ENCODE measurements at places on chromosomes 4 and X. TPM values are rescaled to one million over a fixed set of nuclear protein-coding genes. Genes with fewer than 3 reads are reported as not detected.

The GRK4 gene
- 3.6 TPM for total RNA-seq

The ZNF185 gene
- 1.6 TPM for total RNA-seq

The VSIG4 gene
- not detected for total RNA-seq

The CT55 gene
- not detected for total RNA-seq

The TFE3 gene
- 38.3 TPM for total RNA-seq

The IBSP gene
- not detected for total RNA-seq

The DUSP21 gene
- not detected for total RNA-seq

The PHOX2B gene
- total RNA-seq: not detected

The RGN gene
- total RNA-seq: 2.8 TPM

The PTTG2 gene
- not detected for total RNA-seq

The TEX13C gene
- total RNA-seq: not detected

The HS3ST1 gene
- total RNA-seq: 1.5 TPM

The NAP1L2 gene
- total RNA-seq: not detected

The RNF4 gene
- 71.6 TPM for total RNA-seq

The P2RY4 gene
- not detected for total RNA-seq

The C4orf51 gene
- total RNA-seq: not detected

The ARSH gene
- total RNA-seq: not detected

The SOWAHB gene
- not detected for total RNA-seq

The SPANXN4 gene
- not detected for total RNA-seq

The UGT2A3 gene
- total RNA-seq: not detected

The PAK3 gene
- total RNA-seq: 0.32 TPM

The LDB2 gene
- 9.9 TPM for total RNA-seq

The MSANTD1 gene
- total RNA-seq: 0.36 TPM

The DCHS2 gene
- not detected for total RNA-seq

The EMCN gene
- total RNA-seq: 6.7 TPM

The COX7B2 gene
- not detected for total RNA-seq

The DGKK gene
- total RNA-seq: not detected

The ANKRD50 gene
- total RNA-seq: 28.3 TPM

The CCDC160 gene
- not detected for total RNA-seq

The RPL34 gene
- 946 TPM for total RNA-seq

The KLKB1 gene
- total RNA-seq: 6.0 TPM

The DRP2 gene
- total RNA-seq: 0.49 TPM

The CCSER1 gene
- total RNA-seq: 5.7 TPM

The CORIN gene
- not detected for total RNA-seq

The NXF3 gene
- not detected for total RNA-seq

Data from cardiac atrium fibroblast (primary cell).